ENCODE measurements at places on chromosomes 4 and X.

- no peak for DNase-seq
These were observed 29.5 kb downstream of the DMP1 start for GRCh38 chr4:87679449-87680169.

GRCh38 chr4:138446456-138446855, 204.3 kb upstream of the SLC7A11 start:
- DNase-seq = no peak

GRCh38 chr4:113935190-113935589, 44.3 kb downstream of the ARSJ start:
- no peak for DNase-seq

GRCh38 chrX:33204889-33205288, 6.5 kb downstream of the DMD start:
- DNase-seq = no peak

GRCh38 chr4:113588895-113589668, 172.5 kb downstream of the CAMK2D start:
- DNase-seq = no peak

GRCh38 chr4:138317175-138317748, 75.1 kb upstream of the SLC7A11 start:
- DNase-seq = no peak
